Activated CD4-positive, alpha-beta T cell treated with anti-CD3 and anti-CD28 coated beads, Interleukin-2, Interleukin-4, amounts not matched to agents 100 ng/mL and 50 ng/mL, durations not matched to agents 16 hours and 8 hours (primary cell): ENCODE measurements at places on chromosomes 16 and 17.

- no peak for DNase-seq
Measured at GRCh38 chr16:57388359-57389086, 16.0 kb upstream of the CCL17 start.

- no peak for DNase-seq
Measured at GRCh38 chr16:88940862-88941817, 35.9 kb downstream of the CBFA2T3 start.

- DNase-seq = no peak
Measured at GRCh38 chr16:71338193-71338592, 20.3 kb upstream of the CALB2 start.

- DNase-seq = no peak
Measured at GRCh38 chr17:14101976-14102375, 32.7 kb downstream of the COX10 start.
